SJCRH30 (cell line): ENCODE measurements at places on chromosomes 2 and 18.

- no peak for DNase-seq
These were observed 33.3 kb downstream of the NDUFA10 start for GRCh38 chr2:239991689-239992314.

DNA sequence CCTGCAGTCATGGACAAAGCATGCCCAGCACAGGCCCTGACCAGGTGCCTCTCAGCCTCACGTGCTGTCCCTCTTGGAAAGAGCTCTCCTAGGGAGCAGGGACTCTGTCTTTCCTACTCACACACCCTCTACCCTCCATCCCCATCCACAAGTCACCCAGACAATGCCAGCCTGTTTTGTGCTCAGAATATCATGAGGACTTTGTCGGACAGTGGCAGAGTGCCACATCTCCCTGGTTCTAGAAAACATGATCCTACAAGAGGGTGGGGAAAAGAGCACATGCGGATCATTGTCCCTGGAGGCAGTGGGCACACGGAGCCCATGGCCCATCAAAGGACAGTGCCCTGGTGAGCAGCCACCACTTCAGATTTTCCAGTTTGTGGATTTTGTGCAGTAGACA is 3.7 kb upstream of the MAL start:
- no peak for DNase-seq

GRCh38 chr2:37550190-37550589 is 121.3 kb downstream of the CDC42EP3 start:
- no peak for DNase-seq

DNA sequence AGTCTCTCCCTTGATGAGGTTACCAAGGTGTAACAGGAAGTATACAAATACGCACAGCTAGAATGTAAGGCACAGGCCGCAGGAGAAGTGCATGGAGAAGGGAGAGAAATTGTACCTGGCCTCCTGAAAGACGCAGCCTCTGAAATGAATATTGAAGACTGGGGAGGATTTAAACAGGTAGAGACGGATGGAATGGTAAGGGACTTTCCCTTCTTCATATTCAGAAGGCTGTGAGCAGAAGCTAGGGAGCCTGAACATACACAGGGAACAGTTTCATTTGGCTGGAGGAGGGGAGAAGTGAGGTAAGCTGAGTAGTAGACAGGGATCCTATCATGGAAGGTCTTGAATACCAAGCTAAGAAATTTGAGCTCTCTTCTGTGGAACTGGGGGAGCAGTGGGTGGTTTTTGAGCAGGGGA is 112.7 kb downstream of the ANKRD44 start:
- DNase-seq, result no peak

DNA sequence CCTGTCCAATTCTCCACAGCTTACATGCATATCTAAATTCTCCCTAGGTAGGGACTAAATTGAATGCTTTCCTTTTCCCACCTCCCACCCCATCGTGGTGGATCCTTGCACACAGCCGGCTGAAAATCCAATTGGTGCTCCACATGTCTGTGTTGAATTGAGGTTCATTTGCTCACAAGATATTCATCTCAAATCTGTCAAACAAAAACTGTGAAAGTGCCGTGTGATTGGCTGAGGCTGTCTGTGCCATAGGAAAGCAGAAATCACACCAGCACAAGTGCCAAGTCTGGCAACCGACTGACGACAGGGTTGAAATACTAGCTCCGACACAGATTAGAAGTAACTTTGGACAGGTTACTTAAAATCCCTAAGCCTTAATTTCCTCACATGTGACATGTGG is 823.3 kb downstream of the TDRD15 start:
- no peak for DNase-seq

GRCh38 chr2:19607931-19608771 is 249.7 kb upstream of the OSR1 start:
- DNase-seq, result no peak

DNA sequence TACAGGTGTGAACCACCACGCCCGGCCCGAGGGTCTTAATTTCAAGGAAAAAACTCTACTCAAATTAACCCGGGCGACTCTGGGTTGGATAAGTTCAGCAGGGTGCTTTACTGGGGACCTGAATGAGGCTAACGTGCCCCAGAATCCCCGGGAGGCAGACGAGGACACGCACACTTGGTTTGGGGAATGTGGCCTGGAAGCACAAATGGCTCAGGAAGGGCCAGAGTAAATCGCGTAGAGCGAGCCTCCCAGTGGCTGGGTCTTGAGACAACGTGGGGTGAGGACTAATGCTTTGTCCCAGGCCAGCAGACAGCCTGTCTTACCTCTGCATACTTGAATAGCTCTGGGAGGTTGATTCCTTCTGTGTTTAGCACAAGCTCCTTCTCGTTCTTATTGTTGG is 75.8 kb downstream of the POLR1A start:
- DNase-seq, result no peak

- no peak for DNase-seq
These were observed 5.4 kb downstream of the MARS2 start for GRCh38 chr2:197710424-197711042.

DNA sequence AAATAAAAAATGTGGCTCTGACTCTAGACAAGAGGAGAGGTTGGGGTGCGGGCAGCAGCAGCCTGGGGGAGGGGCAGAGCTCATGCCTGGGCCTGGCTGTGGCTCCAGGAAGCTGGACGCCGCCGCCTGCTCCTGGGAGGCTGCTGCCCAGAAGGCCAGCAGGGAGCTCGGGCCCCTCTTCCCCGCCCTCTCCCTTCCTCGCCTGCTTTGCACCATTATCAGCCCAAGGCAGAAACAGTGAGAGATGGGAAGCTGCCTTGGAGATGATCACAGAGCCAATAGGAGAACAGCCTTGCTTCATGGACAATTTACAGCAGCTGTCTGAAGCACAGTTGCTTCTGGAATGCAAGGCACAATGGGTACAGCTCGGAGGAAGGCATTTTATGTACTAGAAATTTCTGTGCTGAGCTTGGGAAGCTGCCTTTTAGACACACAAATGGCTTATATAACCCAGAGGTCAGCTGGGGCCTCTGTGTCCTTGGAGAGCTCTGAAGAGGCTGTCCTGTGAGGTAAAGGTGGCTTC is 55.3 kb upstream of the AFF3 start:
- peak; percentile 84 for DNase-seq

DNA sequence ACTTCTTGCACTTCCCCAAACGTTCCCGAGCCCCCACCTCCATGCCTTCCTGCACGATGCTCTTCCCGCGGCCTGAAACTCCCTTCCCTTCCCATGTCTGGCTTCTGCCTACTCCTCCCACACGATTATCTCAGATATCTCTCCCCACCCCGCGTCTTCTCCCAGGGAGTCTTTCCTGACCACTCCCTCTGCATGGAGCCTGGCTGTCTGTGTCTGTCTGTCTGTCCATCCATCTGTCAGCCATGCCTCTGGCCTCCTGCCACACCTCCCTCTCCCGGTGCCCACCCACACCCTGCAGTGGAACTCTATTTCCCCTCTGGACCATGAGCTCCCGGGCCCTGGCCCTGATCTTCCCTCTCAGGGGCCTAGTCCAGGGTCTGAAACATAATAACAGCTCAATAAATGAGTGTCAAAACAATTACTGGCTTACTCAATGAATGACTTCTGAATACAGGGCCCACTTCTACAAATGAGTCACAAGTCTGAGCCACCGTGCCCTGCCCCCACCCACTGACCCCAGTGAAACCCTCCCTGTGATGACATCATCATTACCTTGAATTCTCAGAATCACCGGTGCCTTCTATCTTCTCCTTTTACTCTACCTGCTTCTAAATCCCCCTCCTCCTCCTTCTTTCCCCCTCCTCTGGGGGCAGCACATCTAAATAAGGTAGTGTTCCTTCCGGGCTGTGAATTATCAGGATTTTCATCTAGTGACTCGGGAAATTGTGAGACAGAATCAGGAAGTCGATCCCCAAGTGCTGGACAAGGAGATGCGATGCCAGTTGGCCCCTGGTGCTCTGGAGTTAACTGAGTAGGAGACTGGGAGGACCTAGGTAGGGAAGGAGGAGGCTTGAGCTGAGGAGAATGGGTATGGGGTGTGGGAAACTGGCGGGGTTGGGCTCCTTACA is 46.1 kb upstream of the PLB1 start:
- no peak for DNase-seq

DNA sequence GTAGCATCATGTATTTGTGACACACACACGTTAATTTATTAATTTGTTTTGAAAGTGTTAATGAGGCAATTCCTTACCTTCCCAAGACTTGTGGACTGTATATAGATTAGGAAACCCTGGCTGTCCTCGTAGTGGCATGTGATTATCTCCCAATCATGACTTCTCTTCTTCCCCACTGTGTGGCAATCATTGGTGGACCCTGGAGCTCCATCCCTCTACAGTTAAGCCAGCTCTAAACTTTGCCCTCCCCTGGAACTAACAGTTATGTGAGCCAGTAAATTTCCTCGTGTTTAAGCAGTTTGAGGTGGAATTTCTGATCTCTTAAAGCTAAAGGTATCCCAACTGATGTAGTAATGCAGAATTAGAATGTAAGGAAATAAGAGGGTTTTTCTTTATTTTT is 22.0 kb downstream of the GALNT1 start:
- DNase-seq, result no peak

DNA sequence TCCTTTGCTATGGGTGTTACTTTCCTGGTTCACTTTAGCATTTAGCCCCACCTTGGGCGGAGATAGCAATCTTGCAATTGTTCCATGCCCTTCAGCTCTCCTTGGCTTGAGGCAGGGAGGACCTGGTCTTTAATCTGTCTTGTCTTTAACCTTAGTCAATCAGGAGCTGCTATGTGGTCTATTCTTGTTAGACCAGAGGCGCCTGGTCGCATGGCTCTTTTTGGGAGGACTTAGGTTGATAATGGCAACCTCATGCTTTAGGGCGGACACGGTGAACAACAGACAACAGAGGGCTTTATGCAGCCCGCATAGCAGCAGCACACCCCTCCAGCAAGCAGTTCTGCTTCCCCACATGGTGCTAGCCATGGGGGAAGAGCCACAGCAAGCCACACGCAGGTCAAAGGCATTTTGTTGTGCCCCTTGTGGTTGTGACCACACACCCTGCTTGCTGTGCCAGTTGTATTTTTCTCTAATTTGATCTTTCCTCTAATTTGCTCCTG is 17.7 kb upstream of the ZDBF2 start:
- DNase-seq, result no peak

DNA sequence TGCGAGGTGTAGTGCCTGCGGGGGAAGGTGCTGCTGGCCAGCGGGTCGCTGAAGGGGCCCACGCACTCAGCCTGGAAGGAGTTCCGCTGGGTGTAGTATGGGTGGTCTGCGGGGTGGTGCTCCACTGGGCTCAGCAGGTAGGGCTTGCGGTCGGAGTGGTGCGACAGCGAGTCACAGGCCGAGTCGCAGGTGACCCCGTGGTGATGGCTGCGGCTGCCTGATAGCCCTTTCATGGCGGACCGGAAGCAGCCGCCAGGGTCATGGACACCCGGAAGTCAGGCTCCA is 429.8 kb downstream of the TGIF1 start:
- no peak for DNase-seq

DNA sequence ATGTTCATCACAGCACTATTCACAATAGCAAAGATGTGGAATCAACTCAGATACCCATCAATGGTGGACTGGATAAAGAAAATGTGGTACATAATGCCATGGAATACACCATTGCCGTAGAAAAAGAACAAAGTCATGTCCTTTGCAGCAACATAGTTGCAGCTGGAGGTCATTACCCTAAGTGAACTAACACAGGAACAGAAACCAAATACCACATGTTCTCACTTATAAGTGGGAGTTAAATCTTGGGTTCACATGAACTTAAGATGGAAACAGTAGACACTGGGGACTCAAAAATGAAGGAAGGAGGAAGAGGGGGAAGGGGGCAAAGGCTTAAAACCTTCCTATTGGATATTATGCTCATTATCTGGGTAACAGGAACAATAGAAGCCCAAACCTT is 228.1 kb upstream of the RAB6C start:
- DNase-seq, result no peak

DNA sequence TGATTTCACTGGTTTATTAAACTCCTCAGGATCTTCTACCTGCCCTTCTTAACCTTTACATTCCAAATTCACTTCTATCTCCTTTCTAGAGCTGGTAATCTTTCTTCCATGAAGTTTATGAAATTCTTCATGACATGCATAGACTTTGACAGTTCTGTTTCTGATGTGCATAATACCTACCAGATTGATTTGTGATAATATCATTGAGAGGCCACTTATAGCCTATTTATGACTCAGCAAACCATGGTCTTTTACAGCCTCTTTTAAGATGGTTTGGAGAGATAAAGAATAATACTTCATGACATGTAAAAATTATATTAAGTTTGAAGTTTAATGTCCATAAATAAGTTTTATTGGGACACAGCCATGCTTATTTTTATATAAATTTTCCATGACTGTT is 14.0 kb downstream of the SCN2A start:
- DNase-seq, result no peak

- no peak for DNase-seq
These were observed 104.2 kb downstream of the ZNF521 start for GRCh38 chr18:25247725-25248124.

GRCh38 chr2:225309516-225309915 is 90.0 kb upstream of the NYAP2 start:
- DNase-seq, result no peak

GRCh38 chr2:215171796-215172195 is 33.4 kb upstream of the ABCA12 start:
- no peak for DNase-seq

DNA sequence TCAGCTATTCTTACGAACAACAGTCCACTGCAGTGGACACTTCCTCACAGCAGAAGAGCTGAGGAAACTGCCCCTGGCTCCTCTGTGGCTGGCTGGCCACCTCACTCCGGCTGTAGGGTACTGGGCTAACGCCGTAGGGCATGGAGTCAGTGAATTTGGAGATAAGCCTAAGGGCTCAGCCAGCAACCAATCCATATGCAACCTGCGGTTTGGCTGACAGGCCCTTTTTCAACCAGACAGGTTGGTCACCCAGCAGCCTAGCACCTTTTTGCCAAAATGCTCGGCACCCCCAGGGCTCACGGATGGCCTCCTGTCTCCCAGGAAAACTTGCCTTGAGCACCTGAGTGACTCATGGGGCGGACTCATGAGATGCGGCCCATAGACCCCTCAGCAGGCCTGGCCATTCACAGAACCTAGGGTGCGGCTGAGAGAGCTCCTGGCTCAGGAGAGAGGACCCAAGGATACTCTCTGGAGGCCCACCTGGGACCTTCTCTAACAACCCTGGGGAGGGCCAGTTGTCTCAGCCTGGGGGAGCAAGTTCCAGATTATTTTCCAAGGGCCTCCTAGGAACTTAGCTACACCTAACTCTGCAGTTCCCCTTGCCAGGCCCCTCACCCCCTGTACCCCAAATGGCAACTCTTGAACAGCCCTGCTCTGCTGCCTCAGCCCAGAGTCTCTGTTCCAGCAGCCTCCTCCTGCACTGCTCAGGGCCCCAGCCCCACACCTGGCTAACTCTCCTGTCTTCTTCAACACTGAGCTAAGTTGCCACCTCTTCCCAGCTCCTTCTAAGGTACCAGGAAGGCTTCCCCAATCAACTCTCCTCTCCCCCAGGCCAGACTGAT is 252.1 kb downstream of the CYP26B1 start:
- DNase-seq, result no peak
